Stimulated activated CD8-positive, alpha-beta memory T cell treated with anti-CD3 and anti-CD28 coated beads, Interleukin-15, amount 100 ng/mL, for 48 hours (primary cell): ENCODE measurements at places on chromosomes 1 and 21.

GRCh38 chr1:89802051-89802450 is 18.8 kb upstream of the LRRC8D start:
- no peak for DNase-seq

GRCh38 chr1:205003358-205004131 is 39.5 kb upstream of the CNTN2 start:
- no peak for DNase-seq

GRCh38 chr1:46823151-46823550 is 24.3 kb downstream of the CYP4B1 start:
- no peak for DNase-seq

- no peak for DNase-seq
These were observed 14.3 kb downstream of the NHLH2 start for GRCh38 chr1:115826628-115827027.

GRCh38 chr1:58033311-58033710 is 513.2 kb downstream of the OMA1 start:
- DNase-seq: no peak

- DNase-seq: no peak
These were observed 346.1 kb downstream of the KCNH1 start for GRCh38 chr1:210787800-210788199.

- DNase-seq: no peak
These were observed 80.3 kb downstream of the PROX1 start for GRCh38 chr1:214067853-214068703.

DNA sequence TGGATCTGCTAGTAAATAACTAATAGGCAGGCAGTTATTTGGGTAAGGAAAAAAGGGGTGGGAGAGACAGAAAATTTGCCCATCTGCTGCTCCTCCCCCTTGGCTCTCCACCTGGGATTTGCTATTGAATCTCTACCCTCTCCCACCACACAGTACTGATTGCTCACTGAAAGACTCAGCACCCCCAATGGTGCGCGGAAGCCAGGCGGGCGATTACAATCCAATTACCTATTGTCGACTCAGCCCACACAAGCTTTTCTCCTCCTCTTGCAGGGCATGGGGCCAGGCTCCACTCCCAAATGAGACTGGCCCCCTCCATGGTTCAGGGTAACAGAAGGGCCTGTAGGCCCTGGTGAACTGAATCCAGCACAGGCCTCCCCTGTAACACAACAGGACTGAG is 2.7 kb upstream of the HMGN2 start:
- no peak for DNase-seq
